T-helper 1 cell treated with Interleukin-12 subunit alpha and Interleukin-12 subunit beta and Interleukin-4 antibody, amounts not matched to agents 30 ng/mL and 1 ng/mL, for 36 hours (primary cell): ENCODE measurements at places on chromosomes 3 and 15. TPM values are rescaled to one million over a fixed set of nuclear protein-coding genes. Genes with fewer than 3 reads are reported as not detected.

CCR9 gene
- total RNA-seq: not detected in 2 replicates

FETUB gene
- not detected in 2 replicates for total RNA-seq

CHRD gene
- not detected in 2 replicates for total RNA-seq

HTD2 gene
- total RNA-seq: 5.3 and 6.3 TPM in 2 replicates

FMN1 gene
- 0.05 TPM in 1 of 2 replicates, not detected in the other for total RNA-seq
